ENCODE measurements at places on chromosomes 1 and 21.
A peak's percentile ranks its signal among the peaks of the same experiment; 100 is the strongest.

DNA sequence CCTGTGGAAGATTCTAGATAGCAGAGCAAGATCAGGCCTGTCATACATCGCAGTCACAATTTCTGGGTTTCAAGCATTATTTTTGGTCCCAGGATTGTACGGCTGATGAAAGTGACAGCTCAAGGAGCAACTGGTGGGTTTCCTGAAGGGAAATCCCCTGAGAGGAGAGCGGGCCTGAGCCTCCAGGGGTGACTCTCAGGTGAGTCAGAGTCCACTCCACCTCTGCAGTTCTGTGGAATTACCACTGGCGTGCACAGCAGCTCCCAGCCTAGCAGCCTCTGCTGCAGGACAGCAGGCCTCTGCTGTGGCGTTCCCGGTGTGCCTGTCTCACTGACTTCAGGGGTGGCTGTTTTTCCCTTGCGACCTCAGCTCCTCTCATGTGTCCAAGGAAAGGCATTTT is 24.4 kb downstream of the SLC66A1 start:
- DNase-seq, result no peak

DNA sequence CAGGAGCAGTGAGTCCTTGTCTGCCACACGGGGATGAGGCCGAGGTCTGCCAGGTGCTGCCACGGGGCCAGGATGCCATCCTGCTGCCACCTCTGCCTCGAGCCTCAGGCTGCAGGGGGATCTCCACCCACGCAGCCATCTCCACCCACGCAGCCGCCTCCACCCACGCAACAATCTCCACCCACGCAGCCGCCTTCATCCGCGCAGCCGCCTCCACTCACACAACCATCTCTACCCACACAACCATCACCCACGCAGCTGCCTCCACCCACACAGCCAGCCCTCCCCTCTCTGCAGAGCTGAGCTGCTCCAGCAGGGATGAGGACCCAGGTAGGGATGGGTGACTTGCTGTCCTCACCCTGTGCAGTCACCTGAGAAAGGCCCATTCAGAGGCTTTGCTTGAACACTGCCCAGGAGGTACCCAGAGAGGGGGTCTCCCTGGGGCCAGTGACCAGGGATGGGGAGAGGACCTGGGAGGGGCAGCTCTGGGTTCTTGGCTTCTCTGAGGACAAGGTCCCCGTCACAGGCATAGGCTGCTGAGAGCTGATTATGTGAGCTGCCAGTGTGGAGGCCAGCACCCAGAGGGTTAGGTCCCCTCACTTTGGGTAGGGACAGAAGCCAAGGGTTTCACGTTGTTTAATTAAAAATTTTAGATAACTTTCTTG is 46.6 kb upstream of the TTC34 start:
- DNase-seq, result no peak

GRCh38 chr1:14082331-14082730 is 382.3 kb downstream of the PRDM2 start:
- DNase-seq, result no peak

DNA sequence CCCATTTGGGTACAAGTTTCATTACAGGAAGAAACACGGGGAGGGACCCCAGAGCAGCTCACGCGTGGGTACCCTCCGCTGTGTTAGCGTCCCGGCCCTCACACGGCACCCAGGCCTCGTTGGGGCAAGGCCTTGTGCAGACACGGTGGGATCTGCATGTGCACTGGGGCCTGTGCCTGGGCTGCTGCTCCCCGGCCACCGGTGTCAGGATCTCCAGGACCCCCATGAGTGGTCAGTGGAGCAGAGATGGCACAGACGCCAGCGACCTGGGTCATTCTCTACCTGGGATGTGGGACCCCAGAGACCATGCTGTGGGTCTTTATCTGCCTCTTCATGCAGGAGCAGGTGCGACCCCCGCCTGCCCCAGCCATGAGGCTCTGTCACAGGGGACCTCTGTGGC is 5.4 kb upstream of the SAMD11 start:
- DNase-seq, result no peak

- no peak for DNase-seq
Observed at GRCh38 chr1:161781995-161782394, 15.9 kb downstream of the ATF6 start.

DNA sequence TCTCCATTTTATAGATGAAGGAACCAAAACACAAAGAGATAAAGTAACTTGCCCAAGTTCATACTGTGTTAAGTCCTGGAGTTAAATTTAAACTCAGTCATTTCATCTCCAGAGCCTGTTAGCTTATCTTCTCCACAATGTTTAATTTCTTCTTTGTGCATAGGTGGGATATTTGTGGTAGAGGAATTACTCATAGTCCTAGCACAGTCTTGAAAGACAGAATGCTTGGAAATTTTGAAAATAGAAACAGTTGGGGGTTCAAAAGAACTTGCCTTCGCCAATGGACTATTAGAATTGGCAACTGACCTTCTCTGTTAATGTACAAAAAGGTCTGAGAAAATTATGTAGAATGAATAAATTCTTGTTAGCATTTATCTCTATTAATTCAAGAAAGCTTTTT is 832.0 kb upstream of the PRMT6 start:
- DNase-seq, result no peak

- no peak for DNase-seq
Observed at GRCh38 chr1:168091063-168091462, 45.7 kb downstream of the GPR161 start.

- DNase-seq, result no peak
Observed at GRCh38 chr1:16717336-16718098, 22.8 kb upstream of the RNU1-4 start.

- DNase-seq, result peak; percentile 30
Observed at GRCh38 chr1:185338719-185339622, 21.9 kb upstream of the IVNS1ABP start.

DNA sequence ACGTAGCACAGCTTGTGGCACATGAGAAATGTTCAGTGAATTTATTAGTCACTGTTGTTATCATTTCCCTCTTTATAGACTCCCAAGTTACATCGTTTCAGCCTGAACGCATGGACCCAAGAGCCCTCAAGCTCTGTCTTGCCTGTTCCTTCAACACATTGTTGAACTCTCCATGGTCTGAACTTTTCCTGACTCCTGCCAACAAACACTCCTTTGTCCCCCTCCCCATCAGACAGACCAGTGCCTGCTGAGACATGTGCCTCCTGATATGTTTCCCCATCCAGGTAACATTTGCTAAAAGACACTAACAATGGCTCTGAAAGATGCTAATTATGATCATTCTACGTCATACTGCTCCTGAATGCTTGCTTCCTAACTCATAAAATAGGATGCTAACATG is 108.7 kb upstream of the NFIA start:
- DNase-seq, result no peak

- peak; percentile 61 for DNase-seq
Observed at GRCh38 chr1:231931846-231932454, 305.4 kb downstream of the DISC1 start.

DNA sequence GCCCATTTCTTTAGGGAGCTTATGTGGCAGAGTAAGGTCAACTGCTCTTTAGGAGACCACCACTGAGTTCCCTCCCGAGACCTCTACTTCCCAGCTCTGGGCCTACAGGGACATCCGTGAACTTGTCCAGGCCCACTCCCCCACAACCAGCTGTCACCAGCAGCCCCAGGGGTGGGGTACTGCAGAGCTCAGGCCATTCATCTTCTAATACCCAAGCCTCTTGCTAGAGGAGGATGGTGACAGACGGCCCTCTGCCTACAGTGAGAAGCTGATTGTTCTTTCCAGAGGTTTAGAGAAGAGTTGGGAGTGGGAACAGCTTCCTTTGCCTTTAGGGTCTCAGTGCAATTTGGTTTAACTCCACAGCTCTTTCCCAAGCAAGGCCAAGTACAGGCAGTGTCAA is 33.2 kb upstream of the ARTN start:
- no peak for DNase-seq

DNA sequence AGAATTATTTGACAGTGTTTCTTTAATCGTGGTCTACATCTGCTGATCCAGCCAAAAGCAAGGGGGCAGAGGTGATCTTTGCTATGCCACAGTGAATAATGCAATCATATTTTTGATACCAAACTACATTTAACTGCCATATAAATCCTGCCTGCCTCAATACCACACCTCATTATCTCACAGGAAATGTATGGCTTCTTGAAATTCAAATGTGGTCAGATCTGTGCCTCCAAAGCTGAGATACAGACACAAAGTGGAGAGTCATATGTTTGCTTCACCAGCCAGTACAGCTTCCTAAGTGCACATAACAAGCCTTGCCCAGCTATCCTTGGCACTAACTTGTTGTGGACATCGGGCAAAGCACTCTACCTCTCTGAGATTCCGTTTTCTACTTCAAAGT is 250.0 kb upstream of the NFIA start:
- DNase-seq, result no peak

DNA sequence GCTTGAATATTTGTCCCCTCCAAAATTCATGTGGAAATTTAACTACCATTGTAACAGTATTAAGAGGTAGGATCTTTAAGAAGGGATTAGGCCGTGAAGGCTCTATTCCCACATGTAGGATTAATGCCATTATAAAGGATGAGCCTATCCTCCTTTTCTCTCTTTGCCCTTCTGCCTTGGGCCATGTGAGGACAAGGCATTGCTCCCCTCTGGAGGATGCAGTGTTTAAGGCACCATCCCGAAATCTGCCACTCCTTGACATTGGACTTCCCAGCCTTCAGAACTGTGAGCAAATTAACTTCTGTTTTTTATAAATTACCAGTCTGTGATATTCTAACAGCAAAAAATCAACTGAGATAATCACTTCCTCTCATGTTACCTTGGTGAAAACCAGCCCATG is 124.4 kb downstream of the TOMM20 start:
- no peak for DNase-seq

Data from CD4-positive, CD25-positive, alpha-beta regulatory T cell (primary cell).